Stimulated activated CD4-positive, alpha-beta T cell treated with anti-CD3 and anti-CD28 coated beads, Interleukin-12 subunit alpha, Interleukin-12 subunit beta, amount 100 ng/mL, for 24 hours (primary cell): ENCODE measurements at places on chromosomes 4 and X.

DNA sequence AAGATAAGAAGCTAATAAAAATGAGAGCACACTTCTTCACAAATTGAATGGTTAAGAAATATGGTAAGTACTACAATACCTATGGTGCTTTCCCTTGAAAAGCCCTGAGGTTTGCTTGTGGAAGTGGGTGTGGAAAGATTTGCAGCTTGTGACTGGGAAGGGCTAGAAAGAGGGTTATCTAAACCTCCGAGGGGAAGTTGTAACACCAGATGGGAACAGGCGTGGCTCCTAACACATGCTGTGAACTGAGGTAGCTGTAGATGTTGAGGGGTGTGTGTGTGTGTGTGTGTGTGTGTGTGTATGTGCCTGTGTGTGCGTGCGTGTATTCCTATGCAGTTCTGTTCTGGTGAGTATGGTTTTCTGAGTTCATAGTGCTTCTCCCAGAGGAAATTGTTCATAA is 21.5 kb downstream of the FRMPD4 start:
- no peak for DNase-seq

GRCh38 chrX:71107762-71108360 is 1.3 kb upstream of the CXorf65 start:
- DNase-seq, result no peak

DNA sequence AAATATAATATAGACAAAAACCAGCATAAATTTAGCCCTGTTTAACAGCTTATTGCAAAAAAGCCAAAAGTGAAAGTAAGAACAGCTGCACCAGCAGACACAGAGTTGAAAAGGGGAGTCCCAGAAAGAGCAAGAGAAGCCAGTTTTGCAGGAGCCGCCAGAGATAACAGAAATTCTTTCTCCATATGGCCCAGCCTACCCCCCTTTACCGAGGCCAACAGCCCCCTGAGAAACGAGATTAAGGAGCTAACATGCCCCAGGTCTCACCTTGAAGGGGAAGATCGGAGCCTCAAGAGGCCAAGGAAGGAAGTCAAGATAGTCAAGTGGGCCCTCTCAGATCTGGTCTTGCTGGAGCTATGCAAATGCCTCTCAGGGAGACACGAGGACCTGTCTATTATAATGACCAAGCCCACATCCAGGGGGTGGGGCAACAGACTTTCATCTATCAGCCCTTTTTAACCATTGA is 4.8 kb downstream of the ACOX3 start:
- no peak for DNase-seq

DNA sequence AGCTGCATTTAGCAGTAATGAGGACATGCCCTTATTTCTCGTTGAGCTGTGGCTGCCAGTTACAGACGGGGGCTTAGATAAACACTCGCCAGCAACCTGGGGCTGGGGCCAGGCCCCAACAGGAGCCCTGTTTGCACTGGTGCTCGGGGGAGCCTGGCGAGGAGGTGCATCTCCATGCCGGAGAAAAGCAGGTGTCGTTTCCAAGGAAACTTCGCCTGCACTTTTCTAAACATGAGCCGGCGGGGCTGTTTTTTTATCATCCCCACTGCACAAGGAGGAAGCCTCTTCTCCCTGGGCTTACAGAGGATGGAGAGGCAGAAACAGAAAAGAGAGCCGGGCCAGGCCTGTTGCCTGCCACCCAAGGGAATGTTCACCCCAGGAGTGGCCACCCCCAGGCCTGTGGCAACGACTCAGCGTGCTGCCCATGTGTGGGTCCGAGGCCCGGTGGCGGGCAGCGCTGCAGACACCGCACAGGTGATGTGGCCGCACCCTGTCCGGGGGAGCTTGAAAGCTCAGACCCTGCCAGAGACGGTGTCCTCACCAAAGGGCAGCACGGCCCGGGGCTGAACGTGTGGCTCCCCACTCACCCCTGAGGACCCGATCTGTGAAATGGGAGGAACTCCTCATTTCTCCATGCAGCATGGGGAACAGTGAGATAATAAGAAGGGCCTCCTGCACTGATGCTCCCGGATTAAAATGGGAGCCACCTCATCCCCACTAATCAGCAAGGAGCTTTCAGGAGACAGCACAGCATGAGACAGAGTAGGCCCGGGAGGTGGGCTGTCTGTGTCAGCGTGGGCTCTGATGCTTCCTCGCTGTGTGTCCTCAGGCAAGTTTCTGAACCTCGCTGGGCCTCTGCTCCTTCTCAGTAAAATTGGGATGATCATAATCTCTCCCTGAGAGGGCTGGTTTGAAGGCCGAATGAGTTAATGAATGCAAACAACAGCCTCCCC is 33.8 kb upstream of the ADRA2C start:
- no peak for DNase-seq

DNA sequence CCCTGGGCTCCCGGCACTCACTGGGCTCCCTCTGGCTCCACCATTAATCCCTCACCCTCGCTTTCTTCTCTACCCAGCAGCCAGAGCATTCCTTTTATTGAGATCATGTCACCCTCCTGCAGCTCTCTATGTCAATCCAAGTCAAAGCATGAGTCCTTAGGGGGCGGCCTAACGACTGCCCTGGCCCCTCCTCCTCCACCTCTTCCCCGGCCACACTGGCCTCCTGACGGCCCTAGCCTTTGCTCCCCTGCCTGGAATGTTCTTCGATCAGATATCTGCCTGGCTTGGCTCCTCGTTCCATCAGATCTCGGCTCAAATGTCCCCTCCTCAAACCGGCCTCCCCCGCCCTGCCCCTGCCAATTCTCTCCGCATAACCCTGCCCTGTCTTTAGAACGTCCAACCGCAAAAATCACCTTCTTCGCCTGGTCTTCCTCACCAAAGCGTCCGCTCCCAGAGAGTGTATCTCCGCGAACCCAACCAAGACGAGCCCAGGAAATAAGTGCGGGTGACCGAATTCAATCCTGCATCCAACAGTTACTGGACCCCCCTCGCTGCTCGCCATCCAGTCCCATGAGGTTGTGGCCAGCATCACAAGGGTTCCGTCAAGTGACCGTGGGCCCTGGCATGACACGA is 722 bp upstream of the PNCK start:
- DNase-seq, result no peak
